ENCODE measurements at places on chromosomes 2 and 18.

DNA sequence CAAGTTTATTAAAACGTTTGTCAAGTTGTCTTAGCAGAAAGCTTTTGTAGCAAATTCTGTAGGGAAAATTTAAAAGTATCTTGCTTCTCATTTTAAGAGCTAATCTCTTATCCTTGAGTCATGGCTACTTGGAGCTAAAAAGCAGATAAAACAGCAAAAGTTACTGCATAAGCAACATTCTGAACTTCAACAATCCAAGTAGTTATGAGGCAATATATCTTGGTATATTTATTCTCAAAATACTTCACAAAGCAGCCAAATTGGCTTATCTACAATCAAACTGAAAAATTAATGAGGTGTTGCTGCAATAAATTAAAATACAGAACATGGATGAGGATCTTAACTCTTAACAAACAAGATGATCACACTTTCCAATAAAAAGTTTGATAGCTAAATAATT, 306.5 kb downstream of the PIEZO2 start:
- DNase-seq: no peak

- no peak for DNase-seq
These were observed 189.8 kb upstream of the TCF4 start for GRCh38 chr18:55777666-55778304.

DNA sequence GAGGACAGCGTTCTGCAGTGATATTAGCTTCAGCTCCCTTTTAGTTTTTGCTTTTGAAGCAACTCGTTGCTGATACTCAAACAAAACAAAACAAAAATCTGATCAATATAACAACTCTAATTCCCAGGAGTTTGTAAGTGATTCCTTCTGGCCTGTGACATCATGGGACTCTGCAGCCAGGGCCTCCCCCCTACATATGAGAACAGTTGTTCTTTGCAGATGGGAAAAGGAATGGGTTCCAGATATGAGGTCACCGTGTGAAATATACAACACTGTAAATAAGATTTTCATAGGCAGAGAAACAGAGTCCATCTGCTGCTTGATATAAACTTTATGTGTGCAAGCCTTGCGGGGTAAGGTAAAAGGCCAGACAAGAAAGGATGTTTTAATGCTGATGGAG, 56.7 kb downstream of the DIS3L2 start:
- no peak for DNase-seq

- DNase-seq: no peak
These were observed 23.3 kb downstream of the GLS start for GRCh38 chr2:190903693-190904450.

DNA sequence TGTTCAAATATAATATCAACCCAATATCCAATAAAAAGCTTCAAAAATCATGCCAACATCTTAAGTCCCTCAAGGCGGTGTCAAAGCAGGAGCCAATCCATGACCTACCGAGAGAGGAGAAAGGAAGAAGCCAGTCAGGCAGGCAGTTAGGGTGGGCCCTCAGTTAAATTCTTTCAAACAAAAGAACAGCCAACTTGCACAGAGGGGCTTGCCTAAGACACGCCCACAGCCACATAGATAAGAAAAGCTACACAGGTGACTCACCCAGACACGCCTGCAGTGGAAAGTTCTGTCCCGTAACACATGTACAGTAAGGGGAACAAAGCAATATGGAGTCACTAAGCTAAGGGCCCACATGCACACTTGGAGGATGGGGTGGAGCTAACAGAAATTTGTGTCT, 61.3 kb downstream of the SP110 start:
- no peak for DNase-seq

- DNase-seq: no peak
These were observed 23.6 kb downstream of the STAT4 start for GRCh38 chr2:191127235-191127634.

DNA sequence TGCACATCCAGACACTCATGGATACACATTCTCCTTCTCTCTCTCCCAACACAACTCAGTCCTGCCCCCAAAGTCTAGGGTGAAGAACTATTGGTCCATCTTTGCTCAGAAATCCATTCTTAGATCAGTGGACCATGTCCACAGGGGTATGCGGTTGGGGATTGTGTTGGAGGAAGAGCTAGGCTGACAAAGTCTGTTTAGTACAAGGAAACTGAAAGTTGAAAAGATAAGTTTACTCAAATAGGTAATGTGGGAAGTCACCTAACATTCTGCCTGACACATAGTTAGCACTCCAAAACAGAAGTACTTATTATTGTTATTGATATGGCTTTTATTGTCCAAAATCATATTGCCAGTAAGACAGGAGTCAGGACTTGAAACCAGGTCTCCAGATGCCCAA, 55.9 kb downstream of the ALK start:
- DNase-seq: no peak

Measured in stimulated activated CD4-positive, alpha-beta T cell treated with anti-CD3 and anti-CD28 coated beads, Interleukin-4, amount 100 ng/mL, for 24 hours (primary cell).